Smooth muscle cell of the pulmonary artery (primary cell): ENCODE measurements at places on chromosomes 11 and 22. TPM values are rescaled to one million over a fixed set of nuclear protein-coding genes. Genes with fewer than 3 reads are reported as not detected.

The ACTN3 gene
- total RNA-seq = 0.07 TPM in 1 of 2 replicates, not detected in the other

The PAMR1 gene
- 74.1 and 303 TPM in 2 replicates for total RNA-seq

The SLCO2B1 gene
- total RNA-seq = 0.03 TPM in 1 of 2 replicates, not detected in the other

The SCGB1D2 gene
- not detected in 2 replicates for total RNA-seq

The APOL6 gene
- total RNA-seq = 9.4 and 34.6 TPM in 2 replicates

The LRRC55 gene
- total RNA-seq = not detected in 2 replicates

The SCN3B gene
- total RNA-seq = 0.03 and 0.07 TPM in 2 replicates

The MRGPRE gene
- total RNA-seq = 0.20 TPM in 1 of 2 replicates, not detected in the other

The NUDT22 gene
- 46.1 and 50.8 TPM in 2 replicates for total RNA-seq

The TCN2 gene
- total RNA-seq = 5.5 and 7.4 TPM in 2 replicates

The LTO1 gene
- 18.6 and 28.0 TPM in 2 replicates for total RNA-seq

The CALCB gene
- not detected in 2 replicates for total RNA-seq

The GGTLC3 gene
- total RNA-seq = not detected in 2 replicates

The SCARF2 gene
- 41.4 and 64.6 TPM in 2 replicates for total RNA-seq

The STX3 gene
- total RNA-seq = 11.5 and 20.2 TPM in 2 replicates

The TBC1D10A gene
- 13.7 and 14.1 TPM in 2 replicates for total RNA-seq

The GSTT2B gene
- 1.3 and 2.0 TPM in 2 replicates for total RNA-seq

The DNAJB13 gene
- 0.07 TPM in 1 of 2 replicates, not detected in the other for total RNA-seq

The CNIH2 gene
- 0.72 and 0.86 TPM in 2 replicates for total RNA-seq

The KCNQ1OT1 gene
- total RNA-seq = 3.9 and 4.8 TPM in 2 replicates

The BDNF gene
- 26.9 and 44.0 TPM in 2 replicates for total RNA-seq

The GAL gene
- total RNA-seq = 0.13 and 0.56 TPM in 2 replicates

The MS4A3 gene
- total RNA-seq = not detected in 2 replicates

The POU2AF2 gene
- not detected in 2 replicates for total RNA-seq

The CCDC87 gene
- 0.56 and 0.59 TPM in 2 replicates for total RNA-seq

The OR8D4 gene
- not detected in 2 replicates for total RNA-seq

The SAC3D1 gene
- 5.6 and 10.9 TPM in 2 replicates for total RNA-seq

The OR10A2 gene
- total RNA-seq = not detected in 2 replicates

The INSC gene
- 0.17 and 0.46 TPM in 2 replicates for total RNA-seq

The DCHS1 gene
- 6.6 and 52.4 TPM in 2 replicates for total RNA-seq

The SMIM38 gene
- total RNA-seq = 0.50 and 0.72 TPM in 2 replicates
